ENCODE measurements at places on chromosomes 11 and 22.

GRCh38 chr11:101323997-101324396 lies 194.4 kb upstream of the PGR start:
- no peak for DNase-seq

DNA sequence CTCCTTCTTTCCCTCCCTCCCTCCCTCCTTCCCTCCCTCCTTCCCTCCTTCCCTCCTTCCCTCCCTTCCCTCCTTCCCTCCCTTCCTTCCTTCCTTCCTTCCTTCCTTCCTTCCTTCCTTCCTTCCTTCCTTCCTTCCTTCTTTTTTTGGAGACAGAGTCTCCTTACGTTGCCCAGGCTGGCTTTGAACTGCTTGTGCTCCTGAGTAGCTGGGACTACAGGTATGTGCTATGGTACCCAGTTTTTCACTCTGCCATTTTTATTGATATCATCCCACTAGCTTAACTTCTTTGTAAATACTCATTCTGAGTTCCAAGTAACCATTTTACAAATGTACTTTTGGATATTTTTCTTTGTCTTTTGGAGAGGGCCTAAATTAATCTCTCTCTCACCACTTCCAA lies 336.8 kb upstream of the DDI1 start:
- no peak for DNase-seq

DNA sequence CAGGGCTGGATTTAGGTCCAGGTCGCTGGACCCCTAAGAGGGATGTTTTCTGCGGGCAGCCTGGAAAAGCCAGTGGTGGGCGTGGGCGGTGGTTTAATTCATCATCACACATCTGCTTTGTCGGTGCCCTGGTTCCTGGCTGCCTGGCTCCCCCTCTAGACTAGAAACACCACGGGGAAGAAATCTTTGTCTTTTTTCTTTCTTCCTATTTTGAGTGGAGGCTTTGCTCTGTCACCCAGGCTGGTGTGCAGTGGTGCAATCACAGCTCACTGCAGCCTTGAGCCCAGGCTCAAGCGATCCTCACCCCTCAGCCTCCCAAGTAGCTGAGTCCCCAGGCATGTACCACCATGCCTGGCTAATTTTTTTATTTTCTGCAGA lies 86.6 kb upstream of the LINC01488 start:
- no peak for DNase-seq

DNA sequence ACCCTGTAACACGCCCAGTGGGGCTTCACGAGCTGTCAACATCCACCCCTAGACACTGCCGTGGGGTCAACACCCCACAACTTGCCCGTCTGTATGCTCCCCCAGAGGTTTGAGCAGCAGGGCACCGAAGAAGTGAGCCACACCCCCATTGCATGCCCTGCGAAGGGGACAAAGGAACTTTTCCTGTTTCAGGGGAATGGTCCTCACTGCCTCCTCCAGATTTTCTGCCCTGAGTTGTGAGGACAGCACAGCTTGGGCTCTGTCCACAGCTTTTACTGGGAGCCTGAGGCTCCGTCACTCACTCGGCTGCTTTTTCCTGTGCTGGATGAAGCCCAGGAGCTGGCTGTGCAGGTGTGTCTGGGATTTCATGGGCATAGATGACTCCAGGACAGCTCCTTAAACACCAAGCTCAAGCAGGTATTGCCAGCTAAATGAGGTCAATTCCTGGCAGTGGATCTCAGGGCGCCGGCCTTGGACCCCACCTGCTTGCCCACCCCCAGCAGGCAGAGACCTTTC lies 40.2 kb upstream of the CCDC188 start:
- peak; percentile 45 for DNase-seq

GRCh38 chr11:125939081-125939521 lies 6.7 kb upstream of the VSIG10L2 start:
- no peak for DNase-seq

DNA sequence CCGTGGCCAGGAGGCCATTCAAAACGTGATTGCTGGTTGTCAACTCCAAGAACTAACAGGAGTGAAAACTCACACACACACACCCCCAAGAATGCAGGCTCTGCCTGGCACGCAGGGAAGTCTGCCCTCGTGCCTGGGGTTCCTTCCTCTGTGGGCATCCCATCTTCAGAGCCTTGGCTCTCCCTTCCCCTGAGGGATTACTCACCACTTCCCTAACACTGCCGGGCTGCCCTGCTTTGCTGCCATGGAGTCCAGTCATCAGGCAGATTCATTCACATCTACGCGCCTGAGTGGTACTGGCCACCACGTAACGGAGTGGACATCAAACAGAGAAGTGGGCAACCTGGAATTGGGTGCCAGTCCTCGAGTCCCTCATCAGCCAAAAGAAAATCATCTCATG lies 120.7 kb upstream of the TMEM45B start:
- no peak for DNase-seq

DNA sequence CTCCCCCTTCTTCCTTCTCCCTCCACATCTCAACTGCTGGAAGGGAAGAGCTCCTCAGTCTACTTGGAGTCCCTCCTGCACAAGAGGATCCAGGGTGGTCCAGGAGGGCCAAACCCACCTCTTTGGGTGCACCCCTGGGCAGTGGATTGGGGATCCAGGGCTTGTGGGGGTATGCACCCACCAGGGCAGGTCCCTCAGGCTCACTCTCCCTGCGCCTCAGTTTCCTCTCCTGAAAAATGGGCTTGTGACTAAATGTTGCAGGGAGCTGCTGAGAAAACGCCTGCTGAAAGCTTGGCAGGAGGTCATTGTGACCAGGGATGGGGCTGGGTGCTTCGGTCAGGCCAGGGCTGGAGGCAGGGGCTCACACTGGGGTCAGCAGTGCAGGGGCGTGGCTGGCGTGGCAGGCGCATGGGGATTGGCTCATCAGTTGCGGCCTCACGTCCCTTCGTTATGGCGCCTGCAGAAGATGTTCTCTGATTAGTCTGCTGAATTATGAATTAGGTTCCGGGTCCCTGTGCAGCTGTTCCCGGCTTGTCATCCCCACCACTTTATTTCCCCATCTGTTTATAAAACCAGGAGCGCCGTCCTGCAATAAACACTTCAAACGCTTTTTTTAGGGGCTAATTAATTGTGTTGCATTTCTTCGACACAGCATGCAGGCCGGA lies 25.7 kb upstream of the CCDC188 start:
- DNase-seq, result no peak

- no peak for DNase-seq
These were observed 178.7 kb upstream of the TMEM45B start for GRCh38 chr11:129636926-129637325.
